Activated T-cell treated with anti-CD3 and anti-CD28 coated beads, Interleukin-2, amount 50 U/mL, for 1 hour (primary cell): ENCODE measurements at places on chromosomes 2 and 18.

- DNase-seq, result no peak
Measured at GRCh38 chr2:144152817-144153271, 367.1 kb downstream of the ZEB2 start.

DNA sequence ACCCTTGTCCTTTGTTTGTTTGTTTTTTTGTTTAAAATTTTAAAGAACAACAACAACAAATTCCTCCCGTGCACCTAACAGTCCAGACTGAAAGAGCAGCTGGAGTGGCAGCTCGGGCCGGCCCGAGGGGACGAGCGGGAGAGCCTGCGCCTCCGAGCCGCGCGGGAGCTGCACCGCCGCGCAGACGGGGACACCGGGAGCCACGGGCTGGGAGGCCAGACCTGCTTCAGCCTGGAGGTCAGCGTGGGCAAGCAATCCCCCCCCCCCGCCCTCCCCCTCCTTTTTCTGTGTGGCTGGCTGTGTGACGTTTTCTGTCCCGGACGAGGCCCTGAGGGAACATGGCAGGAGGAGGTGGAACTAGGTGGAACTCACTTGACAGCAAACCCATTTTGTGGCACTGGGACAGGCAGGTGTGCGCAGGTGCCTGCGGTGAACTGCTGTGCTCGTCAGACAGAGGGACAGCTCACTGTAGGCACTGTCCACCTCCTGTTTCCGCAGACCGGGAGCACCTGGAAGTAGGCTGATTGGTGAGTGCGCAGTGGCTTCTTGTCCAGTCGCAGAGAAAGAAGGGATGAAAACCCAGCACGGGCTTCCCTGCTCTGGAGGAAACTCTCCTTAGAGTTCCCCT, 80.6 kb downstream of the MTCL1 start:
- no peak for DNase-seq

- DNase-seq, result no peak
Measured at GRCh38 chr2:105915005-105915558, 170.4 kb downstream of the NCK2 start.

- DNase-seq, result no peak
Measured at GRCh38 chr2:79975791-79976565, 328.6 kb downstream of the LRRTM1 start.

DNA sequence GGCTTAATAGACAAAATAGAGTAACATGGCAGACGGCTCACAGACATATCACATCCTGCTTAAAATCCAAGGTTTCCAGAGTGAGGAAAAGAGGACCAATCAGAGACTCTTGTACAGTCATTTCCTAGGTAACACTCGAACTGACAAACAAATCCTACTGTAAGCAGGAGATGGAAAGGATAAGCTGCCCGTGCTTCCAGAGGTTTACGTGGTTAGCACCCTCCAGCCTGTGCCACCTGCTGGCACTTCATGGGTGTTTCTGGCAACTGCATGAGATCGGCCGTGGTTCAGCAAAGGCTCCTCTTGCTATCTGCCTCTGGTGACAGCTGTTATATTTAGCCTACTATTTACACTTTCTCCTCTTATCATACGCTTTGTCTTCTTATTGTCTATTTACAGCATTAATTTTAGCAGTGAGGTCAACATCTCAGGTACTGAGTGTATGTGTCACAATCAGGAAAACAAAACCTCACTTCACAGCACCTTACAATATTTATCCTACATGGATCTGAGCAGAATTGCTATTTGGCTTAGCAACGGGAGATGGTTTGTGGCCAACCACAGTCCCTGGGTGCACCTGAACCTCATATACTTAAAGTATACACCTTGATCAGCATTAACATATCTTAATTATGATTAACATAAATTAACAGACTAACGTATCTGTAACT, 226.9 kb downstream of the TMEM163 start:
- DNase-seq, result no peak

DNA sequence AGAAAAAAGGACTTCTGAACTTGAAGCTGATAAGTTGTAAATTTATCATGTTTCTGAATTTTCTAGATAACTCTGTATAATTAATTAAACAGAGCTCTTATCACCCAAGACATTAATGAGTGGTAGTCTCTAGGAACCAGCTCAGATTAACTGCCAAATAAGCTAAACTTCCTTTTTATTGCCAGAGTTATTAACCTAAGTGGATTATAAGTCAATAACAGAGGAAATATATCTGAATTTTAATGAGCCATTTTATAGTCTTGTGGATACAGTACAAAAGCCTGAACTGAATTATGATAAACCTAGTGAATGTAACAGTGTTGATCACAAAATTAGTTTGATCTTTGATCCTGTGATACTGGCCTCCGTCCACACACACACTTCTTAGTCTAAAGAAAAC, 111.5 kb downstream of the COMMD1 start:
- DNase-seq, result no peak

DNA sequence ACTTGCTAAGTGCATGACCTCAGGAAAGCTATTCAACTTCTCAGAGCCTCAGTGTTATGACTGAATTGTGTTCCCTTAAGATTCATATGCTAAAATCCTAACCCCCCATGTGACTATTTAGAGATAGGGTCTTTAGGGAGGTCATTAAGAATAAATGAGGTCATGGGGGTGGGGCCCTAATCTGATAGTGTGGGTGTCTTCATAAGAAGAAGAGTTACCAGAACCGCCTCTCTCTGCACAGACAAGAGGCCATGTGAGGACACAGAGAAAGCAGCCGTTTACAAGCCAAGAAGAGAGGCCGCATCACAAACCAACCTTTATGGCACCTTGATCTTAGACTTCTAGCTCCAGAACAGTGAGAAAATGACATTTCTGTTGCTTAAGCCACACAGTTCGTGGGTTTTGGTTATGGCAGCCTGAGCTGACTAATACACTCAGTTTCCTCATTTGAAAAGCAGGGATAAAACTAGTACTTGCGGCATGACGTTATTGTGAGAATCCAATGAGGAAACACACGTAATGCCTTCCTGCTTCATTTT, 9.9 kb downstream of the SH2D6 start:
- no peak for DNase-seq

- DNase-seq, result no peak
Measured at GRCh38 chr2:172888714-172889669, 153.3 kb downstream of the RAPGEF4 start.

- DNase-seq, result no peak
Measured at GRCh38 chr2:69175790-69176715, 163.1 kb downstream of the ANTXR1 start.

GRCh38 chr2:7169593-7169992, 252.4 kb downstream of the RNF144A start:
- DNase-seq, result no peak

DNA sequence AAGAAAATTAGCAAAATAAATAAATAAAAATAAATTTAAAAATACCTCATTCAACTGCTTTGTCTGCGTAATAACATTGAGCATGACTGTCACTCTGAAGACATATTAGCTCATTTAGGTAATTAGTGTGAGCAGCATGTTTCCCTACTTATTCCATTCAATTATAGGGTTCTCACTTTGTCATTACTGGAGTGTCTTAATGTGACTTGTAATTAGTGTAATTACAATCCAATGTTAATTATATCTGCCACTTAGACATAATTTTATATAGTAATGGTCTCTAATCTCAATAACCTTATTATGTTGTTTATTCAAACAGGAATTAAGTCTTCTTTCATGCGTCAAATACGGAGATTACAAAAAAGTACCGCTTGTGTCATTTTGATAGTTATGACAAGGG, 893.9 kb upstream of the ACVR2A start:
- no peak for DNase-seq

GRCh38 chr18:77550625-77551024, 301.0 kb downstream of the GALR1 start:
- DNase-seq, result no peak

GRCh38 chr18:60123031-60123430, 223.2 kb downstream of the PMAIP1 start:
- no peak for DNase-seq

DNA sequence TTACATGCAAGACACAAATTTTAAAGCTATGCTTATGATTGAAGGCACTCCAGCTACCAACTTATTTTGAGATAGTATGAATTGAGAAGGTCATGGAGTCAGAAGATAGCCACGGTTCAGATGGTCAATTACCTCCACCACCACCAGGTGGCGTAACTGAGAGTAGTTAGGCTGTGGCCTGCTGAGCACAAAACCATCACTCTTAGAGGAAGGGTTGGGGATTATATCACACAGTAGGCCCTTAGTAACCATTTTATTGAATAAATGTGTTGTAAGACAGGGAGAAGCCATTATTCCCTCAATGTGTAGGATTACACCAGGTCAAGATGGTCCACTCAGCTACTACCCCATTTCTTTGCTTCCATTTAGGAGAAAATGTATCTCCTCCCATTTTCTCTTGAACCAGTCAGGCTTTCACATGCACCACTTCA, 18.8 kb downstream of the KLHL41 start:
- DNase-seq, result peak; percentile 71

- no peak for DNase-seq
Measured at GRCh38 chr2:208036357-208036756, 11.0 kb upstream of the PLEKHM3 start.

DNA sequence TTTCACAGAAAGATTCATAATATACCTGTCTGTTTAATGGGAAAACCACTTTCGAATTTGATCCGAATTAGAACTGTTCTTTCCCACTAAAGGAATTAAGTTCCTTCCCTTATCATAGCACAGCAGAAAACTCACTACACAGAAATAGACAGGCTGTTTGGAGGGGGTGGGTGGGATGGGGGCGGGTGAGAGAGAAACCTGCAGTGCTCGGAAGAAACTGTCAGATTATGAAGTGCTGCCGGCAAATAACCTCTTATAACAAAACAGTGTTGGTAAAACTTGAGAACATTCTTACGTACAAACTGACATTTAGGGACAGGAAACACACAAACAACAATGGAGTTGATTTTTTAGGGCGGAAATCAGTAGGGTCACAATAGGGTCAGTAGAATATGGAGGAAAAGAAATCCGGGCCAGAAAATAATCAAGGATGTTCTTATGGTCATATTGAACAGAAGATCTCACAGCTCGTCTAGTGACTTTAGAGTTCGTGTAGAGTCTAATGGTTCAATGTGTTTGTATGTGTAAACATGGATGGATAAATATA, 756.0 kb upstream of the LRATD1 start:
- no peak for DNase-seq

DNA sequence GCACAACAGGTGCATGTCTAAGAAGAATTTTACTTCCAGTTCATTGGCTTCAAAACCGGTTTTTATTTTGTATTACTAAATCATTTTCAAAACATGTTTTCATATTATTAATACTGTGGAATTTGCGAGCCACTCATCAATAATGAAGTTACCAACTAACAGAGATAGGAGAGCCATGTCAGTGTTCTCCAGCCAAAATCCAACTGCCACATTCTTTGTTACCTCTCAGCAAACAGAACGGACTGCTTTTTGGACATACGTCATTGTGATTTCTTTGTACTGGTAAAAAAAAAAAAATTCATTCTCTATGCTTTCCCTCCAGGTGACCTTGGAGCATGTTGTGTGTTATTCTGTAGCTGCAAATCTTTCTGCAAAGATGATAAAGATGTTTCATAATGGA, 414.2 kb upstream of the MMADHC start:
- DNase-seq, result no peak

DNA sequence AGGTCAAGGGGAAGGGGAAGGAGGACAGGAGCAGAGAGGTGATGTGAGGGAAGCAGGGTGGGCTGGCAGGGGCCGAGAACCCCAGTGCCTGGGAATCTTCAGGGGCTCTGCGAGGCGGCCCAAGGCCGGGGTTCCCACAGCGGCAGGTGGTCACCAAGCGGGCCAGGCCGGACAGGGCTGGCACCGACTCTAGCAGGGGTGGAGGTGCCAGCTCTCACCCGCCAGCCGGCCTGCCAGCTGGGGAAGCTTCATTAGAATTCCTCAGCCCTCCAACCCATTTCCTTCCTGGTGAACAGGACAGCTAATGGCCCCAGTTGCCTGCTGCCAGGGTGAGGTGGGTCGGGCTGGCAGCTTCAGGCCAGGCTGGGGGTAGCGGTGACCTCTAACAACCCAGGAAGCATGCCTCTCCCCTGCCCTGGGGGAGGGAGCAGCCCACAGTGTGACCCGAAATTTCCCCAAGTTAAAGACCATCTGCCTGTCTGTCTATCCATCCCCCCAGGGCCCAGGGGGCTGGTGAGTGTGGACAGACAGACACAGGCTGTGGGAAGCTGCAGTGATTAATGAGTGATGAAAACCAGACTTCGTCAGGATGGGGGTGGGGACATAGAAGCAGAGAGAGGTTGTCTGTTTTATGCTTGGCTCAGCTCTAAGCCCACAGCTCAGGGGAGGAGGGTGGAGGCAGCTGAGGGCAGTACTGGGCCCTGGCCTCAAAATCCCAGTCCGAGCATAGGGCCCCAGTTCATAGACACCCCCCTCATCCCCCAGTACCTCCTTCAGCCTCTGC, 144.1 kb downstream of the ZFP36L2 start:
- no peak for DNase-seq

DNA sequence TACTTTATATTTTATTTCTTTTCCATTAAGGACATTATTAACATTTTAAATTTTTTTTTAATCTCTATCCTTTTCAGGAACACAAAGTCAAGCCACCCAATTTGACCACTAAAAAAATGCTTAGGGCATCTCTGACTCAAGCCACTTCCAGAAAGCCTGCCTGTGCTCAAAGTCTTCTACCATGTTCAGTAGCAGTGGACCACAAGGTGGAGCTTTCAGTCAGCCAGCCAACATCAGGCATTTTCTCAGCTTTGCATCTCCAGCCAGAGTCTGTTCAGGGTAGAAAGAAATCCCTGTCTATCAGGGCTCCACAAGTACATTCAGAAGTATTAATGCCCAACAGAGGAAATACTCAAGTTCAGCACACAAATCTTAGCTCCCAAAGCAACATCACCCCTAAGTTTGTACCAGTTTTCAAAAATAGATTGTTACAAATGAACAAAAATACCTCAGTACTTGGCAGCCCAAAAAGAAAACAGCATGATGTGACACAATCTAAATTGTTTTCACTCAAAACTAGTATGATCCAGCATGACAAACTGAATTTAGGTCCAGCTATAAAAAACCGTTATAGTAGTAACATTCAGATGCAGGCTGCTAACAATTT, 37.6 kb downstream of the C18orf63 start:
- DNase-seq, result peak; percentile 47

DNA sequence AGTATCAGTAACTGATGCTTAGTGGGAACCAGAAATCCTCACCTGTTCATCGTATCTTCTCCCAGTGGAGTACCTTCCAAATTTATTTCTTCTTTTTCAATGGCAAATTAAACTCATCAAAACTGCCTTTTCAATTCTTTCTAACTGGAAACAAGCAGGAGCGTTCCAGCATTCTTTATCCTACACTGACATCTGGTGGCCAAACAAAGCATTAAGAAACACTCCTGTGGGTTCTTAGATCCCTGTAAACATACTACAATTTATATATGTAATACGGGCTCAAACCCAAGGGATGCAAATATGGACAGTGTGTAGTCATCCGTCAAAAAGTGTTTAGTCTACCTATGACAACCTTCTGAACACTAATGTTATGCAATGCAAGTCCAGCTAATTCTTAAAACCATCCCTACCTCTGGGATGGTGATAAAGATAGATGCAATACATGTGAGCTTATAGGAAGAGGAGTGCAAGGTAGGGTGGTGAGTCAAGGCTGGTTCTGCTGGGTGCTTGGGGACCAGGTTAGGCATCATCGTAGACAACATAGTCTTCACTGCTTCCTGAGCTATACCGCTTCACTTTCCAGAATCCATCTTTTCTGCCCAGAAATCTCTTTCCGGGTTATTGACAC, 375.0 kb downstream of the CTNNA2 start:
- no peak for DNase-seq

GRCh38 chr2:25194576-25195122, 26.3 kb upstream of the POMC start:
- no peak for DNase-seq

GRCh38 chr2:69997015-69997830, 35.8 kb upstream of the ASPRV1 start:
- DNase-seq, result no peak

- DNase-seq, result no peak
Measured at GRCh38 chr2:72003124-72003523, 144.5 kb downstream of the CYP26B1 start.
